Activated T-helper 1 cell treated with anti-CD3 and anti-CD28 coated beads, Interleukin-2, amount 50 U/mL, for 16 hours (primary cell): ENCODE measurements at places on chromosomes 11 and 22.

DNA sequence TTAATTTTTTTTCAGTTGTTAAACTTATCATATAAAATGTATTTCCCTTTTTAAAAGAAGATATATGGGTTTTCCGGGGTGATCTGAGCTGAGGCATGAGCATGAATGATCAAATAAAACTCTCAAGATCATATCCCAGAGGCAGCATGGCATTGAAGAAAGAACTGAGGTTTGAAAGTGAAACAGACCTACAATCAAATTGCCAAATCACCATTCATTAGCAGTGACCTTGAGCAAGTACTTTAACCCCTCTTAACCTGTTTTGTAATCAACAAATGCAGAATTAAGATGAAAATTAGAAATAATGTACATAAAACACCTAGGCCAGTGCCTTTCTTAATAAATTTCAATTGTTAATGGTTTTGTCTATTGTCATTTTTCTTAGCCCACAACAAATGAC, 116.0 kb downstream of the RBFOX2 start:
- DNase-seq: no peak

- DNase-seq: no peak
Observed at GRCh38 chr11:66011239-66011784, 496 bp upstream of the CST6 start.

DNA sequence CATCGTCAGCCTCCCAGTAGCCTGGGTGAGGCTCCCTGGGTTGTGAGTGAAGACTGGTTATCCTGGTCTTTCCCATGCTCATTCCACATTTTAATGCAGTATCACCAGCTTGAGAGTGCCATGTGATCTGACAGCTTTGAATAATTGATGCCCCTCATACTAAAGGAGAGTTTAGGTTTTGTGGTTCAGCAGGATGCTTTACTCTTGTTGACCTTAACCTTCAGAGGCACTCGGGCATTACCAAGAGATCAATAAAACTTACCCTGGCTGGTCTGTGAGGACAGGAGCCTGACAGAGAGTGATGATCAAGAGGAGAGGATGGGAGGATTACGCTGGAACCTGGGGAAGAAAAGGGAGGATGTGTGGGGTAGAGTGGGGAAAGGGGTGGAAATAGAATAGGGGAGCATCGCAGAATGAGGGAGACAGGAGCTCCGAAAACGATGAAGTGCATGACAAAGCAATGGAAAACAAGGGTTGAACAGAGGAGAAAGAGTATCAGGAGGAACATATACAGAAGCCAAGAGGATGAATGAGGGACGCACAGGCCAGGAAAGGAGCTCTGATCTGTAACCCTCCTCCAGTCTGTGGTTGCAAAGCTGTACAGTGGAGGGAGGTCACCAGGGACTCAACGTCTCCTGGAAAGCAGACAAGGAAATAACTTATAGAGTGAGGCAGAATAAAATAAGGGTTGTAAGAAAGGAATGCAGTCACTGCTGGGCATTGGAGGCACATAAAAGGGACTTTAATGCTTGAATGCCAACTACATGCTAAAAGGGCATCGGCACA, 594.5 kb downstream of the NTM start:
- DNase-seq: no peak

- peak; percentile 74 for DNase-seq
Observed at GRCh38 chr11:129853518-129854231, 38.0 kb downstream of the TMEM45B start.

DNA sequence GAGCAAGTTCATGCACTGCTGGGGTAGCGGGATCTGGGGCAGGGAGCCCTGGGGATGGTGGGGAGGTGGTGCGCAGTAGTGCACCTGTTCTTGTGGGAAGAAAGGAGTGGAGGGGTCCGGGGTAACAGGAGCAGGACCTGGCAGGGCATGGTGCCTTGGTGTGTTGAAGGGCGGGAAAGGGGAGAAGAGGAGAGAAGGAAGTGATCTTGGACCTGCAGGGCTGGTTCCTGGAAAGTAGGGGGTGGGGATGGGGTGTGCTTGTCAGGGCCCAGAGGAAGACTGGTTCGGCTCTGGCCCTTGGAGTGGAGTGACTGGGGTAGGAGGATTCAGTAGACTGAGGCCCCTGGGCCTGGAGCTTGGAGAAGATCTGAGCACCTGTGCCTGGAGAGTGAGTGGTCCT, 10.9 kb upstream of the CAPN5 start:
- DNase-seq: no peak

- DNase-seq: no peak
Observed at GRCh38 chr11:121427400-121427744, 24.7 kb upstream of the SORL1 start.

- no peak for DNase-seq
Observed at GRCh38 chr11:60840470-60841430, 1.2 kb upstream of the CCDC86 start.
